HL-60 (cell line): ENCODE measurements at places on chromosomes 2 and 18.

DNA sequence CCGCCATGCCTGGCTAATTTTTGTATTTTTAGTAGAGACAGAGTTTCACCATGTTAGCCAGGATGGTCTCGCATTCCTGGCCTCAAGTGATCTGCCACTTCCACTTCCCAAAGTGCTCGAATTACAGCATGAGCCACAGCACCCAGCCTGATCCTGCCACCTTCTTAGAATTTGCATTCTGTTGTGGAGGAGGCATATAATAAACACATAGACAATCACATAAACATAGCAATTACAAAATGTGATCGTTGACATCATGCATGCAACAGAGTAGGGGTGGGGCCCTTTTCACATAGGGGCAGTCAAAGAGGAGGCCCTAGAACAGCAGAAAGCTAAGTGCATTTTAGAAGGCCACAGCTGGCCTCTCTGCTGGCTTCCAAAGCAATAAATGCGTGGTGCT lies 39.9 kb upstream of the TSPYL6 start:
- no peak for DNase-seq

DNA sequence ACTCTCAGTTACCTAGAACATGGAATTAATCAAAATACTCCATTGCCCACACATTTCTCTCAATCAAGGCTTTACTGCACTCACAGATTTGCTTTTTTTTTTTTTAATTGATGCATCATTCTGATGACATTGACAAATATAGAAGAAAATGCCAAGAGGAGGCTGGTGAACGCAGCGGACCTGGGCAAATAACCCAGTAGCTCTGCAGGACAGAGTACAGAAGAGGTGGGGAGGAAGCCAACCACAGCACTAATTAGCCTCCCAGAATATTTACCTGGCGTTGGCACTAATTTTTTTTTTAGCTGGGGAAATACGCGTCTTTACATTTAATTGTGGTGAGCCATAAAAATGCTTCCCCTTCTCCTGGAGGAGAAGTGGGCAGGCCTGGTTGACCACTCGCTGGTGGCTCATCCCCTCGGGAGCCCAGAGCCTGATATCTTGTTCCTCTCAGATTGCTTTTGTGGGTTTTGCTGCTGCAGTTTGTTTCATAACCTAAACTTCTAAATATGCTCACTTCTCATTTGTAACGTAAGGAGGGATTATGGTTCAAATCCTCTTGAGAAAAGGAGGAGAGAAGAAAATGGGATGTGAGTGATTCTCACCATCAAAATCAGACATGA lies 165.8 kb upstream of the EPB41L3 start:
- DNase-seq = peak; percentile 58

GRCh38 chr2:216535454-216535995 lies 36.9 kb downstream of the RPL37A start:
- no peak for DNase-seq

- no peak for DNase-seq
These were observed 145.8 kb downstream of the KIAA1328 start for GRCh38 chr18:36974686-36975085.

- DNase-seq = no peak
These were observed 65.3 kb downstream of the TPO start for GRCh38 chr2:1478311-1479305.

GRCh38 chr2:97957432-97958183 lies 38.1 kb downstream of the TMEM131 start:
- DNase-seq = no peak

DNA sequence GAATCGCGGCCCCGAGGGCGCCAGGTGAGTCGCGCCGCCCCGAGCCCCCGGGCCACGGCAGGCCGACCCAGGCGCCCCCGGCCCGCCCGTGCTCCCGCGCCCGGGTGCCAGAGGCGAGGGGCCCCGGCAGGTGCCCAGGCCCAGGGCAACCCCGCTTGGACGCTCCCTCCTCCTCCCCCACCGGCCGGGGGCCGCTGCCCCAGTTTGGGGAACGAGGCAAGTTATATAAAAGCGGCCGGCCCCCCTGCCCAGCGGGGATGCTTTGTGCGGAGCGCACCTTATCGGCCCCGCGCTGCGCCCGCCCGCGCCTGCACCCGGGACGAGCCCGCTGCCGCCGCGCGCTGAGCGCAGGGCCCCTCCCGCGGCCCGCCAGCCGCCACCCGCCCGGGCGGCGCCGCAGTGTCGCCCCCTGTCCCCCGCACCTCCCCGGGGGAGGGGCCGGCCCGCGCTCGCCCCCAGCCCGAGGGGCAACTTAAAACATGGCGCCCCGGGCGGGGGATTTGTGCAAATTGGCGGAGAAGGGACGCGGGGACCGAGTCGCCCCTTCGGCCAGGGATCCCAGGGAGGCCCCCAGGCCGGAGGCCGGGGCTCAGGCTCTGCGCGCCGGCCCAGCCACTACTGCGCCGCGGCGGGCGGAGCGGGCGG lies 639 bp downstream of the EPB41L3 start:
- peak; percentile 33 for DNase-seq

DNA sequence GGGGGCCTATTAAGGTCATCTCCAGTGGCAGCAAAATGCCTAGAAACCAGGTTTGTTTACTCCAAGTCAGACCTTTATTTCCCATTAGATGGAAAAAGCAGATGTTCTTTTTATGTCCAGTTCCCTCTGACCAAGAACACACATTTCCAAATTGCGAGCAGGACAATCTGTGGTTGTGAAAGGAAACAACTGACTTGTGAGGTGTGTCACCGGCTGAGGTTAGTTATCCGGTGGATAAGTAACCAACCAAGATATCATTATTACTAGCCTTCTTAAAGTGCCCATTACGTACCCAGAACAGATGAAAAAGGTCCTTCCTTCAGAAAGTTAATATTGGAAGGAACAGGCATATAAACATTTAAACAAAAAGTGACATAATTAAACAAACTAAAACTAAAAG lies 112.9 kb downstream of the THADA start:
- no peak for DNase-seq

DNA sequence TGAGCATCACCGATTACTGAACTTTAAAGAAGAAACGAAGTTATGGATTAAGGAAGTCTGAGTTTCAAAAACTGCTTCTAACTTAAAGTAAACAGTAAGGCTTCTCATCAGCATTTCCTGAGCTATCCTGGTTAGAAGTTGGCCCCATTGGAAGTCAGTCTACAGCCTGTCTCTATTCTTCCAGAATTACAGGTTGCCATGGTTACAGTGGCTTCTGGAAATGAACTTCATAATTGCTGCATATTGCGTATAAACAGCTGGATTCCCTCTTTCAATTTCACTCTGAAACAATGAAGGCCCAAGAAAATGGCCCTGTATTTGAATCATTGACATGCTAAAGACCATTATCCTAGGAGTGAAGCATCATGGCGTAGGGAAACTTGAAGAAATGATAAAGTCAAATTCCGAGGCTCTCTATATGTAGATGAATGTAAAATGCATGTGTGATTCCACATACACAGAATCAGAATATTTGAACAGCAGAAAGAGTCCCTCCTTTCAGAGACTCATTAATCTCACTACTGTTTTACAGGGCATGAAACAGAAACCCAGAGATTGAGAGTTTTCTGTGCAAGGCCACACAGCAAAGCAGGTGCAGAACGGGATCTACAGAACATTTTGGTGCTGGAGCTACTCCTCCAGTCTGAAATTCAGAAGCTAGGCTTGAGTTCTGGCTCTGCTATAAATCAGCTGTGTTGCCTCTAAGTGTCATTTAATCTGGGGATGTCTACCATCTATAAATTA lies 856.4 kb upstream of the CELF4 start:
- no peak for DNase-seq

DNA sequence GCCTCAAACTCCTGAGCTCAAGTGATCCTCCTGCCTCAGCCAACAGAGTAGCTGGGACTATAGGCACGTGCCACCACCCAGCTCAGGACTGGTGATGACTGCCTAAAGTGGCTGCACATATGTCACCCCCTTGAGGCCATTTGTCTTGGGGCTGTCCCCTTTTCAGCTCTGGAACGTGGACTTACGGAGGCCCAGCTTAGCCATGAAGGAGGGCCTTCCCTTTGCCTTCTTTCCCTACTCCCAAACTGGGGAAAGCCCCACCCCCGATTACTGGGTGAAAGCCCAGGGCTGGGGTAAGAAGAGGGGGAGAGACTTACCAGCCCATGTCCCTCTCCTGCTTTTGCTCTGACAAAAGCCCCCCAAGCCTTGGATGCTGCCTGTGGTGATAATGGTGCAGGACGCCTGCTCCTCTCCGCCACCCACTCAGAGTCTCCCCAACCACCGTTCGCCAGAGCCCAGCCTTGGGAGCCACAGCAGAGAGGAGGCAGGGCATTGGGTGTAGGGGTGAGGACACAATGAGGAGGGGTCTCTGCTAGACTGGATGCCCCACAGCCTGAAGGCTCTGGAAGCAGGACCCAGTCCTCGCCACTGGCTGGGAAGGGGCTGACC lies 2.5 kb upstream of the DUSP2 start:
- DNase-seq = no peak

DNA sequence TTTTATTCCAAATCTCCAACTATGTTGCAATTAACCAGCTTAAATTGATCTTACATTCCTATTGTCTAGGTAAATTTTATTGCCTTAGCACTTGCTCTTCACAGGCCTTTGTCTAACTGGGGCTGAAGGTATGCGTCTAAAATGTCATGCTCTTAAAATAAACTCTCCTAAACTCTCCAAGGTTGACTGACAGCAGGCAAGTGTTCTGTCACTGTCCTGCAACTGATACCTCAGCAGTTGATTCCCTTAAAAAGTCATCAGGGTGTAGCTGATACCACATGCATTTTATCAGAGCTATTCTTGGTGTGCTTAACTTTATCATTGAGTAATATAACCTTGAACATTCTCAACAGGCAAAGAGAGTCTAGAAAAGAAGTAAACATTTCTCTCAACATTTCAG lies 680 bp downstream of the TTN start:
- DNase-seq = no peak

DNA sequence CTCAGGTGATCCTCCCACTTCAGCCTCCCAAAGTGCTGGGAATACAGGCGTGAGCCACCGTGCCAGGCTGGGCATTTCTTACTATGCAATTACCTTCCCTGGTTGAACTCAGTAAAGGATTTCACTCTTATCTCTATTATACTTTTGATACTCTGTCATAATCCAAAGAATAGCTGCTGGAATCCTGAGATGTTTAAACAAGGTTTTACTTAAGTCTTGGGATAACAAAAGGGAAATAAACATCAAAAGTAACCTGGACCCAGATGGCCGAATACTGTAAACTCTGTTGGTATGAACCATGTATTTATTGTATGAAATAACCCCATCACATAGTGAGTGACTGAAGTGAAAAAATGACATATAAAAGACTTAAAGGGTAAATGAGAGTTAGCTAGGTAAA lies 11.9 kb upstream of the DLX2 start:
- no peak for DNase-seq

DNA sequence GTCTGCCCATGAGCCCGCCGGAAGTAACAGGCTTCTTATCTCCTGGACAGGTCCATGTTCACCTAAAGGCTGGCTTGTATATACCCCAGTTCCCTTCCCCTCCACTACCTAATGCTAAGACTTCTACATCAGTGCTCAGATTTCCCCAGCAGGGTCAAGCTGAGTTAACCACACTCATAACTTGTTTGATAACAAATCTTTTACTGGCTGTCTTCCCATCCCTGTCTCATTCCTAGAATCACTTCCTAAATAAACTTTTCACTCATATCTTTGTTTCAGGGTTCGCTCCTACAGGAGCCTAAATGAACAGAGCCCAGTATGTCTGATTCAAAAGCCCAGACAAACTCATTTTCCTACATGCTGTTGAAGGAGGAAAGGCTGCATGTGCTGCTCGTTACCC lies 94.0 kb upstream of the SOX11 start:
- no peak for DNase-seq
